CD4-positive, alpha-beta memory T cell (primary cell): ENCODE measurements at places on chromosomes 11 and 22. TPM values are rescaled to one million over a fixed set of nuclear protein-coding genes. Genes with fewer than 3 reads are reported as not detected.
A peak's percentile ranks its signal among the peaks of the same experiment; 100 is the strongest.

The MS4A15 gene
- total RNA-seq, result not detected

DNA sequence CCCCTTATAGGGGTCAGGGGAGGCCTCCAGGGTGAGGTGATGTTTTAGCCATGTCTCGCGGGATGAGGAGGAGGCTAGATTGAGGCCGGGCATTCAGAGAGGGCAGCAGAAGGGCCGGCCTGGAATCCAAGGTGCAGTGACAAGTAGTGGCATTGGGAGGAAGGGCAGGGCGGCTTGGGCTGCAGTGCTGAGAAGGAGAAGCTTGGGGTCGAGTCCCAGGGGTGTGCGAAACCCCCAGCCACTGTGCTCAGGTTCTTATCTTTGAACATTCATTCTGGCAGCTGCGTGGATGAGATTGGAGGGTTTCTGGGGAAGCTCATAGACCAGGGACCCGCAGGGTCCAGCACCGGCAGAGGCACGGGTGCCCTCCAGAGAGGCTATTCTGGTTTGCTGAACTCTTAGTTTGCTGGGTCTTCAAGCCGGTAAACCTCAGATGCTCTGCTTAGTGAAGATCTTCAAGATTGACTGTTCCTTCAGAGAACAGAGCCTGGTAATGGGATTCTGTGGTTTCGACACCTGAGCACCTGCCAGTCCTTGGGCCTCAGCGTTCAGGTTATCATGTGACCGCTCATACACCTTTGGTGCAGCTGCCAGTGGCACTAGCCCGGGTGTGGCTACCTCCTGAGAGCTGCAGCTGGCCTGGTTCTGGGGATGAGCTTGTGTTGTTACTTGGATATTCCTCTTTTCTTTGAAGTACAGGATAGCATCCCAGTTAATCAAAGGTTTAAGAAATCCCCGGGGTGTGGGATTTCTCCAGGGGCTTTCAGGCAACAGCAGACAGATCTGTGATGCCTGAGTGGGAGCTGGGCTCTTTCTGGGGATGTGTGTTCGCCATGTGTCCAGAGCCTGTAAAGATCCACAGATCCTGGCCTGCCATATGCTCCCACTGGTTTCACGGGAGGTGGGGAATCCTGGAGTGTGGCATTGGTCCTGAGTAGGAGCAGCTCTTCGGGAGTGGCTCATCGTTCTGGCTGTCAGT, 152.8 kb downstream of the TBC1D22A start:
- DNase-seq, result no peak

DNA sequence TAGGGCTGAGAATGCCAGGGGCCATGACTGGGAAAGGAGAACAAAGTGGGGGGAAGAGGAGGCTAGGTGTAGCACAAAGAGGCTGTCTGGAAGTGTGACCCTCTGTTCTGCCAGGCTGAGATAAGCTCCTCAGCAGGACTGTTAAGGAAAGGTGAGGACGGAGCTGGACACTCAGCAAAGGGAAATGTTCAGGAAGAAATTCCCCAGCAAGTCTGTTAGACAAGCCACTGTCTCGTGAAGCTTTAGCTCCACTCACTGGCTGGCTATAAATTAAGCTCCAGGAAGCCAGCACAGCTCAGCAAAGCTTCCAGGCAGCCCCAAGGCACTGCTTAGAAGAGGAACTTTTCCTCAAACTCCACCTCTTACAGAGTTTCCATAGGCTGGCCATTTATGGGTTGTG, 181.2 kb upstream of the API5 start:
- no peak for DNase-seq

GRCh38 chr22:31288496-31289240, 3.6 kb downstream of the PIK3IP1 start:
- no peak for DNase-seq

- no peak for DNase-seq
Measured at GRCh38 chr11:37963440-37963839, 1365.4 kb upstream of the RAG2 start.

DNA sequence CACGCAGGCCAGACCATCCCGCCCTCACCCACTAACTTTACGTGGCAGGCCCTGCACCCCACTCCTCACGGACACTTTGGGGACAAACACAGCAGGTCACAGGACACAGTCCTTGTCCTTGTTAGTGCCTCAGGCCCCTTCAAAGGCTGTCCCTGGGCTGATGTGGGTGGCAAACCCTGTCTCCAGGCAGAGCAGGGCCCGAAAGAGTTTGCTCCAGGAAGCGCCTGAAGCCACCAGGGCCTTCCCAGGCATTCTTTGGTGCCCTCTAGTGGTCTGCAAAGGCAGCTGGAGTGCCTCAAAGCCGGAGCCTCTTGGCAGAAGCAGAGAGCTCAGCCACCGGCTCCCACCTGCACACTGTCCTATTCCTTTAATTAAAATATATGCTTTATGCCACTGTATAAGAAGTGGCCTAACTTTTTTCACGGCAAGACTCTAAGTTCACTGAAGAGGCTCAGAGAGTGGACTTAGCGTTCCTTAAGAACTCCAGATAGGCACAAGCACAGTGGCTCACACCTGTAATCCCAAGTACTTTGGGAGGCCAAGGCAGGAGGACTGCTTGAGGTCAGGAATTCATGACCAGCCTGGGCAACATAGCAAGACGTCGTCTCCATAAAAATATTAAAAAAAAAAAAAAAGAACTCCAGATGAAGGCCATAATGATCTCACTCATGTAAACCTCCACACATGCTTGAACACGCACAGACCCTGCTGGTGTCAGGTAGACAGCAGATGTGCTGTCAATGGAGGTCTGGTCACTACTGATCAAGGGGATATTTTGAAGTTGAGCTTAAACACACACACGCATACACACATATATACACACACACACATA, 11.1 kb downstream of the TXN2 start:
- DNase-seq, result peak; percentile 86

DNA sequence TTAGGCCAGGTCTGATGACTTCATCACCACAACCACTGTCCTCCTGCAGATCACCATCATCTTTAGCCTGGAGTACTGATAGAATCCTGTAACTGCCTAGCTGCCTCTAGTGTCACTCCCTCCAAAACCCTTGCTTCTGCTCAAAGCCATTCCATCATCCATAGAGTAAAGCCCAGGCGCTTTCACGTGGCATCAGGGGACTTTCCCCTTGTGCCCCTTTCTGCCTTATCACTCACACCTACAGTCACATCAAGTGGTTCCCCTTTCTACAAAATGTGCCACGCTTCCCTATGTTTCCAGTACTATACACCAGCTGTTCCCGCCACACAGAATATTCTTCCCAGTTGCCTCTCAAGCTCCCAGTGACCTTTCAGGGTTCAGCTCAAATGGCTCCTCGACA, 75.9 kb downstream of the MN1 start:
- no peak for DNase-seq
